ENCODE measurements at places on chromosomes 6 and 20.

GRCh38 chr6:69090132-69090531, 455.1 kb downstream of the ADGRB3 start:
- no peak for DNase-seq

- DNase-seq, result no peak
Measured at GRCh38 chr6:64672651-64673050, 1034.4 kb downstream of the EYS start.

DNA sequence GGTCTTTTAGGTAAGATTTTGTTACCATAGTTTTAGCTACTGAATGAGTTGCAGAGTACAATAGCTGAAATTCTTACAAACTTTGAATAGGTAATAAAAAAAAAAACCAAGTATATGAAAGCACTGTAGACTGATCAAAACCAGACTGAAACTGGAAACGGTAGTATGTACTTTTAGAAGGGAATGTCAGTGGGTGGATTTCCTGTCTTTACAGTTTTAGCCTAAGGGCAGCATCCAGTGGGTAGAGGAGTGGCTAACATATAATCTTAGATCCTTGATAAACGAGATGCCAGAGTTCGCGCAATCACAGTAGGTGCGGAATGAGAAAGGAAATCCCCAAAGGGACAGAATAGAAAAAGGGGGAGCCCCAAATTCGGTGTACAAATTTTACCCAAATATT, 385.9 kb upstream of the RUNX2 start:
- DNase-seq, result no peak

- DNase-seq, result no peak
Measured at GRCh38 chr20:61638802-61639585, 386.9 kb downstream of the CDH4 start.

DNA sequence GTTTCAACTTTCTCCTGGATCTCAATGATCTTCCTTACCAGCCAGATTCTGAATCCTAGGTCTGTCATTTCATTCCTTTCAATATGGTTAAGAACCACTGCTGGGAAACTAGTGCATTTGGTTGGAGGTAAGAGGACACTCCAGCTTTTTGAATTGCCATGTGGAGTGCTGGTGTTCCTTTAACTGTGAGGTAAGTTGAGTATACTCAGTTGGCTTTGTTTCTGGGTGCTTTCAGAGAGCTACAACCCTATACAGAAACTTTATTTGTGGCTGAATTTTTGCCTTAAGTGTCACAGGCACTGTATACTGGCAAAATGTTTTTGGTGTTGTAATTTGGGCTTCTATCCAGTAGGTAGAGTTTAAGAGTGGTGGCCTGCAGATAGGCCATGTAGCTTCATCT, 175.8 kb downstream of the TBC1D32 start:
- no peak for DNase-seq

- no peak for DNase-seq
Measured at GRCh38 chr6:7062451-7063162, 45.2 kb upstream of the RREB1 start.

DNA sequence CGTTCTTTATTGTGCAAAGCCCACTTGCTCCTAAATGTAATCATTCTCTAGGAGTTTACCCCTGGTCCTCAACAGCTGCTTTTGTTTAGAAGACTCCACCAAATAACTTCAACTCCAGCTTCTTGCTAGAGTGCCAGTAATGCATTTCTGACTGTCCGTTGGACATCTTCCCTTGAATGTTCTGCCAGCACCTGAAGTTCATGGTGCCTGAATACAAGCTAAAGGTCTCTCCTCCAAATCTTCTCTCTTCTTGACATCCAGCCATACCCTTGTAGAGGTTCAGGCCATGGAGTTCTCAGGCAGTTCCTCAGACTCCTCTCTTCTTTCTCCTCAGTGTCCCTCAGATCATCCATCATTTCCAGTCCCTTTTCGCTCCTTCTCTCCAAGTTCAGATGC, 21.7 kb downstream of the PHACTR2 start:
- DNase-seq, result no peak

- no peak for DNase-seq
Measured at GRCh38 chr20:25019381-25020155, 27.0 kb upstream of the APMAP start.

- no peak for DNase-seq
Measured at GRCh38 chr6:108113557-108114519, 39.3 kb upstream of the OSTM1 start.

DNA sequence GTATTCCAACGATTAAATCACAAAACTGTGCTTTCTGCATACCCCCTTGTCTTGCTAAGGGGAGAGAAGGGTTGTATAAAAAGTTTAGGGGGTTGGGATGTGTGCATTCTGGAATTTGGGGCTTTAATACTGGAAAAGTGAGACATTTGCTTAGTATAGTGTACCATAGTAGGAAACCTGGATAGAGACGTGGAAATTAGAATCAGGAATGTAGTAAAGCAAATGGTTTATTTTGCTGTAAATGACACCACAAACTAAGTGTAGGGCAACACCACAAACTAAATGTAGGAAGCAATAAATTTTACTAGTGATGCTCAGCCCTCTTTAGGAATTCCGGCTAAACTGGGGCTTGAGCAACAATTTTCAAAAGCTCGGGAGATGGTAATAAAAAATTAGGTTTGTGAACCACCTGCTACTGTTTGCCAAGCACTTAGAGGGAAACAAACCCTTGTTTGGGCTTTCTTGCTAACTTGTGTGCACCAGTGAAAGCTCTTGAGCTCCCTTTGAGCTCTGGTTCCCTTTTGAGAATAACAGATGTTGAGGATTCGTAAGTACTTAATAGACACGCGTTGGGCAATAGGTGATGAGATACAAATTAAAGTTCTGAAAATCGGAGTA, 13.8 kb downstream of the BRD2 start:
- DNase-seq, result no peak

- DNase-seq, result no peak
Measured at GRCh38 chr6:7461416-7461815, 71.8 kb downstream of the RIOK1 start.

- no peak for DNase-seq
Measured at GRCh38 chr20:58463256-58463655, 51.9 kb downstream of the APCDD1L start.

DNA sequence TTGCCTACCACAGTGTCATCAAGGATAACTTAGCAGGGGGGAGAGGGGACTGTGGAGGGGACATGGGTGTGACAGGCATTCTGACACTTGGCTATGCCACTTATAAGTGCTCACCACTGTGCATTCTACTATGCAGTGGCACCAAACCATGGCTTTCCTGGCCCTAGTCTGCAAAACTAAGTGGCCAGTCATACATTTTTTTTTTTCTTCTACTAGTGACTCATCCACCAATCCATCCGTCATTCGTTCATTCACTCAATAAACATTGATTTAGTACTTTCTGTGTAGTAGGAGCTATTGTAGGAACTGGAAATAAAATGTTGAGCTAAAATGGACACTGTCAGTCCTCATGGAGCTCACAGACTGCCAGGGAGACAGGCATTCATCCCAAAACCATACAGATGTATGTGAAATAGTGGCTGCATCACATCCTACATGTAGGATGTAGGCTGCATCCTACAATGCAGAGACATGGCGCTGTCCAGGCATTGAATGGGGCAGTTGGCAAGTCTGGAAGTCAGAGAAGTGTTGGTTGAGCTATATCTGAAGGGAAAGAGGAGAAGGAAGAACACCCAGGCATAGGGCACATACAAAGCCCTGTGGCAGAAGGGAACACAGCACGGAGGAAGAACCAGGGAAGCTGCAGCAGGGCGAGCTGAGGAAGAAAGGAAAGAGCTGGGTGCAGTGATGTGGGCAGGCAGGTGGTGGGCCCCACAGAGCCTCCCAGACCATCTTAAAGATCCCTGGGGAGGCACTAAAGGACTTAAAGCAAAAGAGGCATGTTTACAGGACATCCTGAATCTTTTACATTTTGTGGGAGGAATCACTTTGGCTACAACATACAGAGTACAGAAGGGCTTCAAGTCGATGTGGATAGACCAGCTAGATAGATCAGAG, 224.4 kb downstream of the UST start:
- DNase-seq, result no peak

GRCh38 chr20:29873946-29874345, 1383.5 kb upstream of the DEFB115 start:
- no peak for DNase-seq

DNA sequence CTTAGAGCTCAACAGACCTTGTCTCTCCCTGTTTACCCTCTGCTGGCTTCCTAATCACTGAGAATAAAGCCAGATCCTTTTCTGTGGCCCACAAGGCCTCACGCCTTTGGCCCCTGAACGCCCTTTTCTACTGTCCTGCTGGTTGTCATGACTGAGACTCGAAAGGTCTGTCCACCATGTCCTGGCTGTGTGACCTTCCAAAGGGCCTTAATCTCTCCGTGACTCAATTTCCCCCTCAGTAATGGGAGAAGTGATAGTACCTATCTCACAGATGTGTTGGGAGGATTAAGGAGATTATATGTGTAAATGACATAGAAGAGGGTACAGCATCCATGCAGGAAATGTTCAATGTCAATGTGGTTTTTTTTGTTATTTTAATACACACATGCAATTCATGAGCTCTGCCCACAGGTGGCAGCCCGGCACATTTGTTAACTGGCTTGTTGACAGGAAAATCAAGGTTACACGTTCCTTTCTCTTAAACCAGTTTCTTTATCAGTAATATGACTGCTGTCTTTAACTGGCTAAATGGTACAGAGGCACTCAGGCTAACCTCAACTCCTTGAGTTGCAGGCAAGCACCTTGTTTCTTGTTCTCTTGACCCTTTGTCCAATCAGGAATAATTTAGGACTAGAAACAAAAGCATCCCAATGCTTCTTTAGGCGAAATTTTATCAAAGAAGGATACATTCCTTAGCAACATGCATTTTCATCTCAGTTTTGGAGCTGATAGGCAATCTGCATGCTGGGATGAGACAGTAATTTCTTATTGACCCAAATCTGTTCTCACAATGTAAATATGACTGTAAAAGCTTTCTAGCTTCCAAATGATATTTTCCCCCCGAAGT, 16.6 kb downstream of the SLC22A1 start:
- no peak for DNase-seq

DNA sequence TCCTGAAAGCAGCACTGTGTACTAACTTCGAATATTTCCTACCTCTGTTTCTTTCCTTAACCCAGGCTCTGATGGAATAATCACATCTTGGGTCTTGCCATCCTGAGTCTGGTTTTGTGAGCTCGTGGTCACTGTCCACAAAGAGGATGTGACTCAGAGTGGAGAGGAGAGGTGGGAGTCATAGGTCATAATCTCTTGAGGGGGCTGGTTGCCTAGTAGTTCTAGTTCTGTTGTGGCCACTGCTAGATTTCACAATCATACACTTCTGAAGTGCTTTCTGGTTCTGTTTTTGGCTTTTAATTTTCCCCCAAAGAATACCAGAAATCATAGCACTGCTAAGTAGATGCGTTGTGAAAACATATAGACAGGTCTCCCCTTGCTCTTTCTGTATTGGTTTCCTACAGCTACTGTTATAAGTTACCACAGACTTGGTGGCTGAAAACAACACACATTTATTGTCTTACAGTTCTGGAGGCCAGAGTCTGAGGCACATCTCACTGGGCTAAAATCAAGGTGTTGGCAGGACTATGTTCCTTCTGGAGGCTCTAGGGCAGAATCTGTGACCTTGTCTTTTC, 102.8 kb downstream of the NRSN1 start:
- DNase-seq, result no peak

- DNase-seq, result no peak
Measured at GRCh38 chr6:38307740-38308139, 332.0 kb downstream of the BTBD9 start.

- no peak for DNase-seq
Measured at GRCh38 chr6:143842461-143842901, 657 bp upstream of the LTV1 start.

- no peak for DNase-seq
Measured at GRCh38 chr20:5220321-5221060, 93.7 kb downstream of the CDS2 start.

DNA sequence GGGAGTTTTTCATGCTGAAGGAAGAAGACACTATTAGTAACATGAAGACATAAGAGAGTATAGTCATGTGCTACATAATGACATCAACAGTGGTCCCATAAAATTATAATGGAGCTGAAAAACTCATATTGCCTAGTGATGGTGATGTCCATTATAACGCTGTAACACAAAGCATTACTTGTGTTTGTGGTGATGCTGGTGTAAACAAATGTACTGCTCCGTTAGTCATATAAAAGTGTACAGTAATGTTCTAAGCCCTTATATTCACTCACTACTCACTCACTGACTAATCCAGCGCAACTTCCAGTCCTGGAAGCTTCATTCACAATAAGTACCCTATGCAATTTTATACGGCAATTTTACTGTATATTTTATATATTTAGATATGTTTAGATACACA, 26.8 kb upstream of the ASF1A start:
- no peak for DNase-seq

DNA sequence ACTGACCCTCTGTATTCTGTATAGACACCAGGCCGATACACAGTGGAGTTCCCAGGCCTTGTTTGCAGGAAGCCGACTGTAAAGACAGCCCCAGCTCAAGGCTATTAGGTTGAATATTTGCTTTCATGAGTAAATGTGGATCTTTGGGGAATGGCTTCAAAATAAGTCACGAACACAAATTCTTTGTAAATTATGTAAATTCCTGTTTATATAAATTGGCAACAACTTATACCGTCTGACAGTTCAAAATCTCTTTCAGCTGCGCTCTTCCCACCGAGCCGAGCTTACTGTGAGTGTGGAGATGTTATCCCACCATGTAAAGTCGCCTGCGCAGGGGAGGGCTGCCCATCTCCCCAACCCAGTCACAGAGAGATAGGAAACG, 24.7 kb downstream of the EDN3 start:
- DNase-seq, result no peak

DNA sequence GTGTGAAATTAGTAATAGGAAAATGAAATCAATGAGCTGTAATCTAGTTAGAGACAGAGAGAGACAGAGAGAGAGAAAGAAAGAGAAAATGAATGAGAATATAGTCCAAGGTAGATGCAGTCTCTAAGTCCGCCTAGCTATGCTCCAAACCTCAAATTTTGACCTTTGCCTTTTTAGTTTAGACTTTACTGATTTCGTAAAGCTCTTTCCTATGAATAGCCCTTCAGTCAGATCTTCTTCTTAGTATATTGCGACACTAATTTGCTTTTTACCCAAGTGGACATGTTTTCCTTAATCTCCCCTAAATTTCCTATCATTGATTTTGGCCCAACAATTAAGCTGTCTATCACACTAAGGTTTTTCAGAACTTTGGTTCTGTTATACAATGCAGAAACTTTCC, 49.5 kb downstream of the TFAP2D start:
- DNase-seq, result no peak

DNA sequence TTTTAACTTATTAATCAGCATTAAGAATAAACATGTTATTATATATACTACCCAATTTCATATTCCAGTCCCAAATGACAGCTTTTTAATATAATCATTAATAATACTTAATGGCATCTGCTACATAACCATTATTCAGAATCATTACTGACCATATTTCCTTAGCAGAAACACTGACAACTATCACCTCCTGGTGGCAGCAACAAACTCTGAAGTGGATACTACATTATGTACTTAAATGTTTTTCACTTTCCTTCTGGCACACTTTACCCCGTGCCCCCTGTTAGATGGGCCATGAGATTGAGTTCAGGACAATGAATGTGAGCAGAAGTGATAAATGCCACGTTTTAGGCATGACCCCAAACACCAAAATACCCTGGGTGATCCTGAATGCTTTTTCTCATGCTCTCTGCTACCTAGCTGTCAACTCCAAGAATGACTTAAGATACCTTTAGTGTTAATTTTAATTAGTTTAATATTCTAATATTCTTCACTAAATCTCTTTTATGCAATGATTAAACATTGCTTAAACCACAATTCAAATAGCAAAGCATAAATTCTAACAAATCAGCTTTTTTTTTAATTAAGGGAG, 77.1 kb downstream of the LMBRD1 start:
- DNase-seq, result no peak

All from stimulated activated CD8-positive, alpha-beta memory T cell treated with anti-CD3 and anti-CD28 coated beads, Interleukin-4, amount 100 ng/mL, for 4 hours (primary cell).